ENCODE measurements at places on chromosomes 4 and X.

- no peak for DNase-seq
Observed at GRCh38 chr4:81471298-81471587, 464 bp downstream of the RASGEF1B start.

DNA sequence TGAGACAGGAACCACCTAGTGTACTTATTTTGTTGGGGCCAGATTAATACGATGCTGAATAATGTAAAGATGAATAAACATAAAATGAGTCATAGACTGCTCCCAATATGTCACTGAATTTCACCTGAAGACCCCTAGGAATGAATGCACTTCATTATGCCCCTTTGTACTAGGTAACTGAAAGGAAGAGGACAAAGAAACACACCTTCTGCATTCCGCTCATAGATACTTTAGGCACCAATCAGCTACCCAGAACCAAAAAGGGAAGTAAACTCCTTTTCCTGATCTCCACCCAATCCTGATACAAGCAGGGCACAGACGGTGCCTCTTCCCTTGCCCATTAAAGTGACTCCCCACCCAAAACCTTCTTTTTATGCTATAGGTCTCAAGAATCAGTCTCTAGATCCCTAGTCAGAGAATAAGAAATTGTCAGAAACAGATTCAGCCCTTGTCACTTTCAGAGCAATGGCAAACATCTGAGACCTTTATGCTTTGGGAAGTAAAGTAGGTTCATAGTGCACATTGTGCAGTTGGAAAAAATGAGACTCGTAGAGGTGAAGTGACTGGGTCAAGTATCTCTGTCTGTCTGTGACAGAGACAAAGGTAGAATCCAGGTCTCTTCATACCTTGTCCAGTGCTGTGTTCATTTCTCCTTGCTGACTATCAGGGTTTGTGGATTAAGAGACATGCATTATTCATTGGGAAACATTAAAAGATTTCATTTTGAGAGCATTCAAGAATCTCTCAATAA lies 2.3 kb downstream of the GPR174 start:
- DNase-seq, result no peak

DNA sequence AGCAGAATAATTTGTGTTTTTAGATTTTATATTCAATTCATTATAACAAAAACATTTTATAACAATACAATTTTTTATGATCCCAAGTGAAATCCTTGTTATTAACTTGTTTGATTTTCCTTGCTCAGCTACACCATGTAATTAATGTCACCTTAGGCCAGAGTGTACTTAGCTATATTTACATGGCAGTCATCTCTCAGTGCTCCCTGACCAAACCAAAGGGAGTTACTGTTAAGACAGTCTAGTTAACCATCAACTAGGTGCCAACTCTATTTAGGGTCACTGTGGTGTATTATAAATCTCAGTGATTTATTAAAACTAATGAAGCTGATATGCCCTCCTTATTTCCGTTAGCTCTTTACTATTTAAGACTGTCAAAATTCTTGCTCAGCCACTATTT lies 44.4 kb downstream of the CCDC158 start:
- no peak for DNase-seq

GRCh38 chr4:6055030-6055429 lies 36.8 kb upstream of the C4orf50 start:
- no peak for DNase-seq

DNA sequence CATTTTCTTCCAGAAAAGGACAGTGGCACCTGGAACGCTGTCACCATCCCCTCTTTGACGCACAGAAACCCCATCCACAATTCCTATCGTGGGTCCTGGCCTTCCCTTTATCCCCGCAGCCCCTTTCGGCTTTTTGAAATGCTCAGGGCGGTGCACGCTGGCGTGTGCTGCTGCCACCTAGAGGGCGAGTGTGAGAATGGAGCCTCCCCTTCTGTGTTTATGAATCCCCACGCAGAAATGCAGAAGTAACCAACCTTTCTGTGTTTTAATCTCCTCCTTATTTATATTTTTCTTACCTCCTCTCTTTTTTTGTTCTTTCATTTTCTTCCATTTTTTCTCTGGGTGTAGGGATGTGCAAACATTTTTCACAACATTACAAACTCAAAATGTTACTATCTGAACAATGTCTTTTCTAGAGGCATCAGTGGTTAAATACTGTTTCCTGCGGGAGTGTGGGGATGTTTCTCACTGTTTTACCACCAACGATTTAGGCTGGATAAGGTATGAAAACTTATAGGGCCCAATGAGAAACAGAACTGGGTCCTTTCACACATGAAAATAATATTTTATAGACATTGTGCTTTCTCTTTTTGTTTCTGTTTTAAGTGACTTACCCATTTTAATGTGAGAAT lies 50.0 kb downstream of the TMA16 start:
- peak; percentile 75 for DNase-seq

GRCh38 chrX:11349661-11350337 lies 56.6 kb downstream of the AMELX start:
- DNase-seq, result no peak

DNA sequence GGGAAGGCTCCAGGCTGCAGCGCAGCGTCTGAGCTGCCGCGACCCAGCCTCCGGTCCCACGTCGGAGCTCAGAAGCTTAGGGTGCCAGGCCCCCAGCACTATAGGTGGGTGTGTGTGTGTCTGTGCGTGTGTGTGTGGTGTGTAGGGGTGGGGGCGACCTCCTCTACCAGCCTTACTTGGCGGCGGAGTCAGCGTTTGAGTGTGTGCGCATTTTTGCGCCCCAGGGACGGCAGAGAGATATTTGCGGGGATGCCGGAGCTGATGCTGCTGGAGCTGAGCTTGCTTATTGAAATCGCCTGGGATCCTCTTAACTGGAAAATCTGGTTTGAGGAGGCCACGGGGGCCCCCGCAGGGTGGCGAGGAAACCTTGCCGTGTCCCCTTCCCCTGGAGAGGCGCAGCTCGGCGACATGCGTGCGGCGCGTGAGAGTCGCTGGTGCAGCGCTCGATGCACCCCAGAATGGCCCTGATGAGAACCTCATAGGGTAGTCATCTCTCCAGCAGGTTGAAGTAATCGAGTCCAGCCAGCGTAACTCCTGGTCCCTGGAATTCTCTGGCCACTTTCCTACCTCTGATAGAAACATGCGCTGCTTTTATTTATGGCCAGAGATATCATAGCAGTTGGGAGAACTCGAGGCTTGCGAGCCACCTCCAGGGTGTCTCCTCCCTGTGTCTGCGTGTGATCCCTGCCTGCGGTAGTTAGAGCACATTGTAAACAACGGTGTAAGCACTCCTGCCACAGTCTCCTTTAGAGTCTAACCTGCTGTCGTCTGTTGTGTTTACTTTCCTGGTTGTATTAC lies 2.7 kb downstream of the ADGRL3 start:
- peak; percentile 32 for DNase-seq

DNA sequence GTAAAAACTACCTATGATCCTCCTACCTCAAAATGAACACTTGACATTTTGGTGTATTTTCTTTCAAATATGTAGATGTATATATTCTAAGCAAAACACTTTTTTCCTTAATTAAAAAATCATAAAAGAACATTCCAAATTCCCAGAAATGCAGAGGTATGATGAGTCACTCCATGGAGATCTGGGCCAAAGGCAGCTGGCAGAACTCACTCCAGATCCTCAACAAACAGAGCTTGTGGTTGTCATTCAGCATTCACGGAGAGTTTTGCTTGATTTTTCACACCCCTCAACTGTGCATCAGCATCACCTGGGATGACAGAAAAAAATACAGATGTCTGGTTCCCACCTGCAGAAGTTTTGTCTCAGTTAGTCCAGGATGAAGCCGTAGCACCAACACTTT lies 144.6 kb downstream of the KIT start:
- no peak for DNase-seq

DNA sequence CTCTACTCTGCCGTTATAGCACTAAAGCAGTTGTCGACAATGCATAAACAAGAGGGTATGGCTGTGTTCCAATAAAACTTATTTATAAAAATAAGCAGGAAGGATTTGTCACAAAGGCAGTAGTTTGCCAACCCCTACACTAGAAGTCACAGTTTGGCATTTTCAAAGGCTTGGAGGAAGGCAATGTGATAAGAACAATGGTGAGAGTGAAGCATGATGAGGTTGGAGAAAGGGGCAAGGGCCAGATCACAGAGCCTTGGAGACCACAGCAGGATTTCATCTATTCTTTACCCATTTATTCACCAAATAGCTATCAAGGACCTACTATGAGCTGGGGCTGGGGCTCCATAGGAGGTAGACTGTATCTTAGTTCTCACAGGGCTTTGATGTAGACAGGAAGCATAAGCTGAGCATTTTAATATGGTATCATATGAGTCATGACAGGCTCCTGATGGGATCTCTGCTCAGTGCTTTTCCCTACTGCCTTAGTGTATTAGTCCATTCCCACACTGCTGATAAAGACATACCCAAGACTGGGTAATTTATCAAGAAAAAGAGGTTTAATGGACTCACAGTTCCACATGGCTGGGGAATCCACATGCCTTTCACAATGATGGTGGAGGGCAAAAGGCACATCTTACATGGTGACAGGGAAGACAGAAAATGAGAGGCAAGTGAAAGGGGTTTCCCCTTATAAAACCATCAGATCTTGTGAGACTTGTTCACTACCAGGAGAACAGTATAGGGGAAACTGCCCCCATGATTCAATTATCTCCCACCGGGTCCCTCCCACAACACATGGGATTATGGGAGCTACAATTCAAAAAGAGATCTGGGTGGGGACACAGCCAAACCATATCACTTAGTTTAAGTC lies 58.9 kb downstream of the PPM1K start:
- no peak for DNase-seq

DNA sequence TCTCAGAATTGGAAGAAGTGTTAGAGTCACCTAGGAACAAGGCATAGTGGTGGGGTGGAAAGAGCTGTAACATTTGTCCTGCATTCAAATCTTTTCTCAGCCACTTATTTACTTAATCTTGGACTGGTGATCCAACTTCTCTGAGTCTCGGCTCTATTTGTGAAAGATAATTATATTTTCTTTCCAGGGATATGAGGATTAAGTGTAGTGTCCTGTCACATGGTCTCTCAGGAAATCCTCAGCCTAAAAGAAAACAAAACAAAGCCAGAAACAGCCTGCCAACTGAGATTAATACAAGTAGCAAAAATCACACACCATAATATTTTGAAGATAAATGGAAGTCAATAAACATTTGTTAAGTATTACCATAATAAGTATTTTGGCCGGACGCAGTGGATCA lies 33.3 kb upstream of the ETNPPL start:
- DNase-seq, result no peak

- DNase-seq, result no peak
Observed at GRCh38 chr4:2049811-2050210, 9.3 kb upstream of the NAT8L start.
